ENCODE measurements at places on chromosomes 11 and 22. TPM values are rescaled to one million over a fixed set of nuclear protein-coding genes. Genes with fewer than 3 reads are reported as not detected.

DNA sequence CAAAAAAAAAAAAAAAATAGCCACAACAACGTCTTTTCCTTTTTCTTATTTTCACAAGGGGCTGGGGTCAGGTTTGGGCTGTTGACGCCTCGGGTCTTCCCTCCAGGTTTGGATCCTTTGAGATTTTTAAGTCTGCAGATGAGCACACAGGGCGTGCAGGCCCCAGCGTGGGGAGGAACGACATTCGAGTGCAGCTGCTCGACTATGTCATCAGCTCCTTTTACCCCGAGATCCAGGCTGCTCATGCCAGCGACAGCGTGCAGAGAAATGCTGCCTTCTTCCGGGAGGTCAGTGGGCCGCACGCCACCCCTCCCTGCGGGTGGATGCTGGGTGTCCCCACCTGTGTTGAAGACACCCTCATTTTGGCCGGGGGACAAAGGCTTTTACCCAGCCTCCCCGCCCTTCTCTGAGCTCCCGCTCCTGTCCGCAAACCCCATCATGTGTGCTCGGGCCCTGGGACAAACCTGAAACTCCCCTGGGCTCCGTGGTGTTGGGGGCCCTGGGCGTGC, 7.7 kb downstream of the SELENOO start:
- no peak for DNase-seq

GRCh38 chr11:117529816-117530215, 202.2 kb downstream of the CEP164 start:
- DNase-seq, result no peak

DNA sequence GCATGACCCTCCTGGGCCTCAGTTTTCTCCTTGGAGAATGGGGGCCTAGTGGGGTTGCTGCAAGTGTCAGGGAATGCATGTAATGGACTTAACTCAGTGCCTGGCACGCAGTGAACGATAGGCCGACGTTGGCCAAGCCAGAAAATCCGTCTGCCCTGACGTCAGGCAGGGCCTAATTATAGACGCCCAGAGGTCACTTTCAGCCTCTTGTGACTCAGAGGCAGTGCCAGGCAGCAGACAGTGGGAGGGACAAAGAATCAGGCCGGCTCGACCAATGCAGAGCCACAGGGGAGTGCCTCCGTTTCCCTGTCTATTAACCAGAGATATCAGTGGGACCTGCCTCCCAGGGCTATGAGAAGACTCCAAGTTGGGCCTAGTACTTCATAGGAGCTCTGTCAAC, 115.0 kb downstream of the MN1 start:
- no peak for DNase-seq

DNA sequence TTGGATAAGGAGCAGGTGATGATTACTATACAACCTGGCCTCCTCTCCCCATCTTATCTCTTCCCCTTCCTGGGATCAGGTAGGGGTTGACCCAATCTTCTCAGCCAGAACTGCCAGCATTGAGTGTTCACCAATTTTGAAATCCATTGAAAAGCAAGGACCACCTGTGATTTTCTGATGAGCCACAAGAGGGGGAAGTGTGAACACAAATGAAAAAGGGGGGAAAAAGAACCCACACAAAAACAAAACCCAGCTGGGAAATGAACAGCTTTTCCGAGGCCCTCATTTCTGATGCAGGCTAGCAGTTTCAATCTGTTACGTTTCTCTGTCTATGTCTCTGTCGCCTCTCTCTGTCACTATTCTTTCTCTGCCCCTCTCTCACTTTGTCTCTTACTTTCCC, 161.9 kb downstream of the INSC start:
- no peak for DNase-seq

GRCh38 chr11:134276396-134277182, 410 bp downstream of the GLB1L3 start:
- no peak for DNase-seq

Gene SCN2B
- 0.56 TPM for polyA plus RNA-seq

Measured in keratinocyte (primary cell).